ENCODE measurements at places on chromosomes 4 and X.

DNA sequence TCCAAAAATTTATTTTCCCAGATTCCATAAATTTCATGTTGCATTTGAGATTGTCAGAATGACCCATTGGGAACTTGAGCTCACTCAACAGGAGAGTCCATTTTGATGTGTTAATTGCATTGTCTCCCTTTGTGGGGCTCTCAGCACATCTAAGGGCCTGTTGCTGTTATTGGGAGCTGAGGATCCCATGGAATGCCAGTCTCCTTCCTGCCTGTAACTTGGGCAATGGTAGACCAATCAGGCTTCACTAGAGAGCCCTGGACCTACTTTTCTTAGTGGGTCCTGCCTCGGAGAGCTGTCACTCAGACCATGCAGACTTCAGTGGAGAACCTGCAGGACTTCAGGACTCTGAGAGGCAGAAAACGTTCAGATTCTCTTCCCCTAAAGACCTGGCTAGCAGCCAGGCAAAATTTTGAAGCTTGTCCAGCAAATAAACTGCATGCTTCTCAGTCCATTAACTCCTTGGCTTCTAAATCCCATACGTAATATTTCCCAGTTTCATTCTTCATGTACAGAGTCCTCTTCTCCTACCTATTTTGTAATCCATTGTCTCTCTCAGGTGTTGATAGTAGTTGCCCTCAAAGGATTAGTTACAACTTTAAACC is 25.1 kb downstream of the OCRL start:
- DNase-seq = no peak

GRCh38 chrX:12497832-12498591 is 293.2 kb upstream of the PRPS2 start:
- DNase-seq = peak; percentile 48

GRCh38 chr4:139015948-139016471 is 429 bp downstream of the NOCT start:
- DNase-seq = peak; percentile 58

- no peak for DNase-seq
Observed at GRCh38 chr4:10019521-10020051, 1.7 kb downstream of the SLC2A9 start.

DNA sequence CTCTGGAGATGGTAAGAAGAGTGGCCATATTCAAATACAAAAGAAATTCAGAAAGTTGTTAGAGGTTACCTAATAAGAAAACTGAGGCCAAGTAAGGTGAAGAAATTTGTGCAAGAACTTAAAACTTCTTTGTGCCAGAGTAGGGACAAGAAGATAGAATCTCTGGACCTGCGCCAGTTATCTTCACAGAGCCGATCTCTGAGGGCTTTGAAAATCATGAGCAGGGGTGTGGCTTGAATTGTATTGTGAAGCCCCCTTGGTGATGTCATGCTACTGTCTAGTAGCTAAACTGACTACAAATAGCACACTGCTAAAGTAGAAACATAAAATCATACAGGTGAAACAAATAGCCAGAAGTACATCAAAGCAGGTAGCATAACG is 184.6 kb downstream of the UGT8 start:
- peak; percentile 43 for DNase-seq

DNA sequence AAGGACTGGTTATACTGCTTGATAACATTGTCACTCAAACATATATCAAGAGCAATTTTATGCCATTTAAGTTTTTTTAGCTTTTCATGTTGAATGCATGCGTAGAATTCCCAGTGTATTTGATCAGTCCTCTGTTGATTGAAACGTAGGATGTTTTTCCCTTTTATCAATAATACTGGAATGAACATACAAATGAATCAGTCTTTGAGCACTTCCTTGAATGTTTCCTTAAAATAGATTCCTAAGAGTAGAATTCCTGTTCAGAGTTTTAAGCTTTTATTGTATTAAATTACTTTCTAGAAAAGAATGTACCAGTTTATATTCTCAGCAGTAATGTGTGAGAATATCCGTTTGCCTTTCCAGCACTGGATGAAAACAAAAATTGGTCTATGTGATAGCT is 37.8 kb downstream of the ADD1 start:
- DNase-seq = no peak

DNA sequence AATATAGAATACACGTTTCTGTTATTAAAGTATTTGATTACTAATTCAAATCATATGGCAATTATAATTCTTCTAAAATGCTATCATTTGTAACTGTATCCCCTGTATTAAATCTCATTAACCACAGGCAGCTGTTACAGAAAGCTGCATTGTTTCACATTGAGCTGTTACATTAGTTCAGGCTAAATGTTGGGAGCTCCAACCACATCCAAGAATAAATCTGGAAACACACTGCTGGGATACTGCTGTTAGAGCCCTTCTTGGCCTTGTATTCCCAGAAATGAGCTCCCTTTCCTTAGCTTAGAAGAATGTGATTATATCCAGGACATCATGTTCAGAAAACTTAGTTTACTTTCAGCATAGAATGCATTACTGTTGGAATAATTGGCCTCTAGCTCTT is 48.2 kb downstream of the GUCY1B1 start:
- peak; percentile 81 for DNase-seq

GRCh38 chrX:54182864-54183613 is at the start of gene FAM120C:
Gene FAM120C, minus strand, starts transcription at chrX:54183254. Its CDS starts 56 bp downstream, at chrX:54183198.
- peak; percentile 81 for DNase-seq

- DNase-seq = no peak
Observed at GRCh38 chr4:108325561-108325960, 156.8 kb upstream of the LEF1 start.

GRCh38 chr4:101914761-101915160 is 124.2 kb downstream of the BANK1 start:
- DNase-seq = no peak

- DNase-seq = no peak
Observed at GRCh38 chrX:13764281-13764680, 29.7 kb downstream of the OFD1 start.

GRCh38 chr4:24778464-24779225 is 16.7 kb upstream of the SOD3 start:
- no peak for DNase-seq

DNA sequence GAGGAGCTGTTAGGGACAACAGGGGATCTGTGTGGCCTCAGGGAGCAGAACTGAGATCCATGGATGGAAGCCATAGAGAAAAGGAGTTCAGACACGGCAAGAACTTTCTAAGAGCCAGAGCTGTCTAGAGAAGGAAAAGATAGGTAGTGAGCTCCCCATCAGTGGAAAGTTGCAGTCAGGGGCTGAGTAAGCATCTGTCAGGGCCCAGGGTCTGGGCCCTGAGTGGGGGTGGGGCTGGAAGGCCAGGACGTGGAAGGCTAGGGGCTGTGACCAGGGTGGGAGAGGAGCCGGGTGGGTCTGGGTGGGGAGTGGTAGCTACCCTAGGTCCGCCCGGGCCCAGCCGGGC is 324 bp upstream of the MSN start:
- no peak for DNase-seq

GRCh38 chrX:19728915-19729314 is 158.5 kb downstream of the SH3KBP1 start:
- no peak for DNase-seq

DNA sequence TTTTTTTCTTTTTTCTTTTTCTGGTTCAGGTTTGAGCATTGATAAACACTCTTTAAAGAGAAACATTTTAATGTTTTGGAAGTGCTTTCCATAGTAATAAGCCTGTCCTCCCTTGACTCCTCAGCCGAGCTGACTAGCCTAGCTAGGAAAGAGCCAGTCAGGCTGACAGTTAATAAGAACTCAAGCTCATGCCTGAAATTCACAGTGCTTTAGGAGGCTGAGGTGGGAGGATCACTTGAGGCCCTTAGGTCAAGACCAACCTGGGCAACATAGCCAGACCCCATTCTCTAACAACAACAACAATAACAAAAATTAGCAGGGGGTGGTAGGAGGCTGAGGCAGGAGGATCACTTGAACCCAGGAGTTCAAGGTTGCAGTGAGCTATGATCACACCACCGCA is 53.4 kb upstream of the ZCCHC13 start:
- DNase-seq = no peak

- no peak for DNase-seq
Observed at GRCh38 chr4:498328-498904, 540 bp downstream of the ZNF721 start.

GRCh38 chrX:139639253-139639652 is 68.7 kb downstream of the MCF2 start:
- DNase-seq = no peak

GRCh38 chr4:25937801-25938200 is 23.8 kb downstream of the SMIM20 start:
- no peak for DNase-seq

DNA sequence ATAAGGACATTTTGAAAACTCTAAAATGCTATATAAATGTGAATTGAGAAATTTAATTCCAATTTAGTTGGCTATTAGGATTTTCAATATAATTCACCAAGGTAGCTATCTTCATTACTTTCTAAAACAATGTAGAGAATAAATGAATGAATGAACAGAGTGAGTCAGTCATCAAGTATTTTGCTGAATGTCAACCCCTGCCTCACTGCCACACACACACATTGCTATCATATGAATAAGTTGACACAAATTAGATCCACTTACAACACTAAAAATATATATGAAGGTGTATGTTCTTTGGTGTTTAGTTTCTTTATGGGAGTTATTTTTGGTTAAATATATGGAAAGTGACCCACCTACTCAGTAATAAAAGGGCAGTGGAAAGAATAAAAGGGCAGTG is 141.4 kb upstream of the SMIM10 start:
- DNase-seq = no peak

GRCh38 chr4:3700736-3701135 is 65.4 kb upstream of the ADRA2C start:
- DNase-seq = no peak

- no peak for DNase-seq
Observed at GRCh38 chr4:74092957-74093356, 6.0 kb downstream of the CXCL2 start.

- DNase-seq = no peak
Observed at GRCh38 chr4:170818786-170819185, 729.0 kb upstream of the AADAT start.

DNA sequence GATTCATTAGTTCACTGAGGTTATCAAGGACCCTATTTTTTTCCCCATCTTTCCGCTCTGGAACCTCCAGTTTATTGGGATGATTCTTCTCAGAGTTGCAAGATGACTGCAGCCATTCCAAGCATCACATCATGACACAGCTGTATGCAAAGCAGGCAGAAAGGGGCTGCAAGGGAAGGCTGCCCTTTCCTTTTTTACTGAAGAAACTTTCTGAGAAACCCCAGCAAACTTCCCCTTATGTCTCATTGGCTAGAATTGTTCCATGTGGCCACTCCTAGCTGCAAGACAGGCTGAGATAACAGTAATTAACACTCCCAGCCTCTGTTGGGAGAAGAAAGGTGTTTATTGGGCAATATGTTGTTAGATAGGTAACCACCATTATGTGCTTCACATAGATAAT is 102.6 kb downstream of the SATL1 start:
- DNase-seq = no peak

DNA sequence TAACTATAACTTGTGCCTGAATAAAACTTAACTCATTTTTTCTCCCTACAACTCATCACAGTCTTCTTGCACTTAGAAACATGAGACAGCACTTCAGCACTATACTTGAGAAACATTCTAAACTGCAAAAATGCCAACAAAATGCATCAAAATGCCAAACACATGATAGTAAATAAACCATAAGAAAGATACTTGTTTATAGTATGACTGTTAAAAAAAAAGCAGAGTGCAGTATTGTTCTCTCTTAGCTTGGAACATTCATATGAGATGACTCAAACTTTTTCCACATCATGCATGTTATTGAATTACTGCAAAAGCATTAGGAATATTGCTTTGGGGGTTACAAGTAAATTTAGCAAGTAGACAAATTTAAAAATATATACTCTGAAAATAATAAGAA is 135.7 kb upstream of the ANXA10 start:
- no peak for DNase-seq

DNA sequence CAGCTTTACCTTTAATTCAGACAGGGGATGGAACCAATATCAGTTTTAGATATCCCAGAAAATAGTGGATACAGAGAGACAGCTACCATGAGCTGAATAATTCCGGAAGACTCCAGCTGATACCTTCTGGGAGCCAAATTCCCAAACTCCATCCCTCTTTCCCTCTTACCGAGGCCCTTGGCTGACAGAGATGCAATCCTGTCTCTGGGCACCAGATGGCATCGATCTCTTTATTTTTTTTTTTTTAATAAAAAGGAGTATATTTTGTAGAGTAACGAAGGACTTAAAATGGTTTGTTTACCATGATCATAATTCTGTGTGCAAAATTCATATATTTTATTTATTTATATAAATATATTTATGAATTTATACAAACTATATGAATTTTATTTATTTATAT is 31.0 kb downstream of the RAB40A start:
- DNase-seq = peak; percentile 13

DNA sequence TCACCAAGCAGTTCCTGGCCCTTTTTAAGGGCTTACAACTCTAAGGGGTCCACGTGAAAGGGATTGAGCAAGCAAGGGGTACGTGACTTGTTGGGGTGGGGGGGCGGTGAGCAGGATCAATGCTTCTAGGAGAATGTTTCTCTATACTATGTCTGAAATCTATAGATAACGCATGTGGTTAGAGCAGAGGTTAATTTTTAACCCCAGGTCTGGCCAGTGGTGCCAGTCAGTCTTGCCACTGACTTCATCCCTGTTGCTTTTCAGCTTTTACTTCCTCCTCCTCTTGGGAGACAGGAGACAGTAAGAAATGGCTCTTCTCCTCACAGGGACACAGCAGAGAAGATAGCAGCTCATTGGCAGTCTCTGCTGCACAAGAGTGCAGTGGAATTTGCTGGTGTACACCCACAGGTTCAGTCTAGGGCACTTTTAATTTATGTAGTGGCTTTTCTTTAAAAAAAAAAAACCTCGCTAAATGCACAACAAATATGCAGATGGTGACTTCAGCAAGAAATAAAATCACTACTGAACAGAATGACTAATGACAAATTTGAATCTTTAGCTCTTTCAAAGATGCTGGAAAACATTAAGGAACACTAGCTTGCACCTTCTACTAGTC is 190.5 kb downstream of the CCNG2 start:
- no peak for DNase-seq

DNA sequence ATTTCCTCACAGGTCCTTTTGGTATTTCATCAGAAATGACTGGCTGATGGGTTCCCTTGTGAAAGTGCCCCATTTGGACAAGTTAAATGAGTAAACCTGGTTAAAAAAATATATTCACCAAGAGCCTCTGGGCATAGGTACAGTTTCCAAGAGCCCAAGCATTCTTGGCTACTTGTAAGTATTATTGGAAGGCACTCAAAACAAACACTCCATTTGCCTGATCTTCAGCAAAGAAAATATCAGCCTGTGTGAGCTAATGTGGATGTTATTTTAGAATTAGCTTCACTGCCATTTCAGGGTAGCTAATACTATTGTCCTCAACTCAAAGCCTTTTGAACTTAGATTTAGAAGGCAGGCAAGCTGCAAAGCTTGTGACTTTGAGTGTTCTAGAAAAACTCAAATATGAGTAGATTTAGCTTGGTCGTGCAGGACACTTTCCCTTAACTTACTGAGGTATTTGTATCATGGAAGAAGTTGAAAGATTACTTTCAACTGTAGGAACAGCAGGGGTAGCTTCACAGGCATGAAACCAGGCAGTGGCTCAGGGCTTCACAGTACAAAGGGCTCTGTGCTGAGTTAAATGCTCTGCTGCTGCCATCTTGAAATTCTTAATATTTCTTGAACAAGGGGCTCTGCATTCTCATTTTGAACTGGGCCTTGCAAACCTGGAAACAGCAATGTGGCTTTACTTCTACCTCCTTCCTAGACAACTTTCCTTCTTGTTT is 177.2 kb downstream of the AMELX start:
- DNase-seq = peak; percentile 11
